ENCODE measurements at places on chromosomes 2 and 18.

GRCh38 chr2:86029873-86030272 is 75.8 kb downstream of the POLR1A start:
- H3K27me3 ChIP-seq = no peaks in the 10 kb centered on the region
- H3K4me1 ChIP-seq = peaks cover 13% of the 10 kb centered on the region
- peaks cover 99% of the 10 kb centered on the region for H3K36me3 ChIP-seq
- H3K27ac ChIP-seq = no peak overlapping the region
- H3K4me3 ChIP-seq = no peak overlapping the region

- no peak overlapping the region for H3K27ac ChIP-seq
- no peaks in the 10 kb centered on the region for H3K36me3 ChIP-seq
- no peaks in the 10 kb centered on the region for H3K27me3 ChIP-seq
- H3K4me1 ChIP-seq = peaks cover 18% of the 10 kb centered on the region
- no peak overlapping the region for H3K4me3 ChIP-seq
These were observed 3.8 kb upstream of the RPS7 start for GRCh38 chr2:3571284-3571683.

DNA sequence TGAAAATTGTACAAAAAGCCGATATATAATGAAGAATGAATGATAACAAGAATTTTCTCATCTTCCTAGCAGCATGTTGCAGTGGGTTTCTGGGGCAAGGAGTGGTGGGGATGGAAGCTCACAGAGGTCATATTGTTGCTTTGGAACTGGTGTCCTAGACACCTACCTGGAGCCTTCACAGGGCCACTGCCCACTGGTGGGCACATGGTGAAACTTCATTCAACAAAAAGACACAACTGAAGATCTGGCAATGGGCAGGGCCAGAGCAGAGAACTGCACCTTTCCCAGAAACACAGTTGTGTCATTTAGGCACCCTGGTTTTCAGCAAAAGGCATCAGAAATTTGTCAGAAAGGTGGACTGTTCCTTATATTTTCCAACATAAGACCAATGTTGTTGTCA is 115.3 kb downstream of the FHOD3 start:
- no peak for DNase-seq
- no peaks in the 10 kb centered on the region for H3K27me3 ChIP-seq
- H3K27ac ChIP-seq = no peak overlapping the region
- no peaks in the 10 kb centered on the region for H3K4me1 ChIP-seq

GRCh38 chr18:75139226-75139911 is 69.6 kb downstream of the PTGR3 start:
- H3K4me1 ChIP-seq = no peaks in the 10 kb centered on the region
- DNase-seq = no peak
- no peaks in the 10 kb centered on the region for H3K36me3 ChIP-seq
- H3K4me3 ChIP-seq = no peak overlapping the region

Measured in stomach (tissue), 19 donors.